ENCODE measurements at places on chromosomes 3 and 15.
A peak's percentile ranks its signal among the peaks of the same experiment; 100 is the strongest.

DNA sequence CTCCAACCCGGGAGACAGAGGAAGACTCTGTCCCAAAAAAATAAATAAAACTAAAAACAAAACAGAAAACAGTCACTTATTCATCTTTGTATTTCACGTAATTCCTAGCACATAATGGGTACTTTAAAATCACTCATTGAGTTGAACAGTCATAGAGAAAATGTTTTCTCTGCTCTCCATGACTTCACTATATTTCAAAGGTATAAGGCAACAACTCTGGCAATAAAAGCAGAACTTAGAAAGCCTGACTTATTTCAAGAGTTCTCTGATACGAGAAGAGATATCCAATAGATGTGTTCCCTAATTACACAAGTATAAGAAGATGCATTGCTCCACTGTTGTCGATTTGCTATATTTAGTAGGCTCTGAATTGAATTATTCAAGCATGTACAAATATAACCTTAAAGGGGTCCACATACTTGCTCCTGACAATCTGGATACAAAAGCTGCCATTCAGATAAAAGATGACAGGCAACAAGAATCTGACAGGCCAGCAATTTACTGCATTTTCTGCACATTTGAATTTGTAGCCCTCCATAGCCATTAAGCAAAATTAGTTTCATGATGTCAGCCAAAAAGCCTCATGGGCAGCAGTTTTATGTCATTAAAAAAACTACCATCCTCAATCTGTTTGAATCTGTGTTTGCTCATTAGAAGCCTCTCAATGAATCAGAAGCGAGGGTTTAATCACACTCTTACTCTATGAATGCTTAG, 47.9 kb downstream of the PEAK1 start:
- no peak for DNase-seq

GRCh38 chr15:28086175-28086703, 12.9 kb downstream of the OCA2 start:
- DNase-seq, result peak; percentile 72

GRCh38 chr3:45593708-45594601, 596 bp upstream of the LIMD1 start:
- DNase-seq, result peak; percentile 80

GRCh38 chr3:48558493-48559134, 2.0 kb upstream of the PFKFB4 start:
- DNase-seq, result no peak

- no peak for DNase-seq
These were observed 230.2 kb downstream of the P3H2 start for GRCh38 chr3:189890496-189890895.
